Mammary epithelial cell (primary cell): ENCODE measurements at places on chromosomes 2 and 18. TPM values are rescaled to one million over a fixed set of nuclear protein-coding genes. Genes with fewer than 3 reads are reported as not detected.

IL36A gene
- total RNA-seq: not detected

ACP1 gene
- 108 and 134 TPM in 2 replicates for total RNA-seq

VIT gene
- 0.67 TPM for total RNA-seq

LRPPRC gene
- 71.3 TPM for total RNA-seq

PID1 gene
- 0.52 and 0.53 TPM in 2 replicates for total RNA-seq

CCDC85A gene
- not detected in 2 replicates for total RNA-seq

VIL1 gene
- not detected for total RNA-seq

ERICH2 gene
- total RNA-seq: 1.7 TPM

TEKT4 gene
- total RNA-seq: 0.26 TPM in 1 of 2 replicates, not detected in the other

FSHR gene
- total RNA-seq: not detected

RAB27B gene
- 19.3 and 31.8 TPM in 2 replicates for total RNA-seq

EPC2 gene
- 17.3 TPM for total RNA-seq

ACMSD gene
- not detected in 2 replicates for total RNA-seq

PHOSPHO2 gene
- 3.4 and 3.8 TPM in 2 replicates for total RNA-seq

MAP3K19 gene
- total RNA-seq: not detected

AP1S3 gene
- 32.0 TPM for total RNA-seq

TMEFF2 gene
- not detected for total RNA-seq

CHN1 gene
- 1.3 and 2.3 TPM in 2 replicates for total RNA-seq

RAD51AP2 gene
- 0.24 and 0.35 TPM in 2 replicates for total RNA-seq

RTP5 gene
- total RNA-seq: not detected
